ENCODE measurements at places on chromosomes 12 and 14.

GRCh38 chr12:4938900-4939299 is 29.2 kb downstream of the KCNA1 start:
- DNase-seq, result no peak

GRCh38 chr14:65304963-65305362 is 107.6 kb upstream of the FUT8 start:
- no peak for DNase-seq

DNA sequence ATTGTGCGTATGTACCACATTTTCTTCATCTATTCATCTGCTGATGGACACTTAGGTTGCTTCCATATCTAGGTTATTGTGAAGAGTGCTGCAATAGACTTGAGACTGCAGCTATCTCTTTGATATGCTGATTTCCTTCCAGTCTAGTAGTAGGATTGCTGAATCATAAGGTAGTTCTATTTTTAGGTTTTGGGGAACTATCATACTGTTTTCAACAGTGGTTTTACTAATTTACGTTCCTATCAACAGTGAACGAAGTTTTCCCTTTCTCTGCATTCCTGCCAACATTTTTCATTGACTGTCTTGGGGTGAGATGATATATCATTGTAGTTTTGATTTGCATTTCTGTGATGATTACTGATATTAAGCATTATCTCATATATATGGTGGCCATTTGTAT is 482.2 kb downstream of the SLC16A7 start:
- no peak for DNase-seq

GRCh38 chr12:26878661-26879119 is 45.7 kb upstream of the ITPR2 start:
- no peak for DNase-seq

GRCh38 chr12:32483993-32484392 is 84.6 kb downstream of the FGD4 start:
- DNase-seq, result no peak

DNA sequence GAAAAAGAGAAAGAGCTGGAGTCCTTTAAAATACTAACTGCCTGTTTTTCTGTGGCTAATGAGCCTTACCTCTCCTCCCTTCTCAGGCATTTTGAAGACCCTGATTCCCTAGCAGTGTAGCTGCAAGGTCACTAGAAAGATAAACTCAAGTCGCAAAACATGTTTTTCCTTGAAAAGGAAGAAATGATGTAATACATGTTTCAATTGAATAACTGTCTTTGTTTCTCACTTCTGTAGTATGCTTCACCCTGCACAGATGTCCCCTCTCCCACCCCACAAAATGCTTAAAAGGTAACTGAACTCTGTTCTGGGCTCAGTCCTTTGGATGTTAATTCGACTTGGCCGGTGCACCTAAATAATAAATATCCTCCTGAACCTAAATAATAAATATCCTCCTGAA is 1350.3 kb downstream of the TMEM121 start:
- DNase-seq, result no peak

- no peak for DNase-seq
Measured at GRCh38 chr12:49553512-49554088, 14.3 kb downstream of the MCRS1 start.

- no peak for DNase-seq
Measured at GRCh38 chr14:100473249-100473648, 114.0 kb downstream of the BEGAIN start.

All from stimulated activated CD8-positive, alpha-beta memory T cell treated with anti-CD3 and anti-CD28 coated beads, Interleukin-4, amount 100 ng/mL, for 1 hour (primary cell).